ENCODE measurements at places on chromosomes 6 and 20.
A peak's percentile ranks its signal among the peaks of the same experiment; 100 is the strongest.

GRCh38 chr6:15255481-15255880 is 9.6 kb downstream of the JARID2 start:
- DNase-seq, result no peak

GRCh38 chr6:34568341-34569201 is 12.4 kb upstream of the SPDEF start:
- DNase-seq, result no peak

- no peak for DNase-seq
Measured at GRCh38 chr6:87182321-87182720, 27.0 kb downstream of the ZNF292 start.

DNA sequence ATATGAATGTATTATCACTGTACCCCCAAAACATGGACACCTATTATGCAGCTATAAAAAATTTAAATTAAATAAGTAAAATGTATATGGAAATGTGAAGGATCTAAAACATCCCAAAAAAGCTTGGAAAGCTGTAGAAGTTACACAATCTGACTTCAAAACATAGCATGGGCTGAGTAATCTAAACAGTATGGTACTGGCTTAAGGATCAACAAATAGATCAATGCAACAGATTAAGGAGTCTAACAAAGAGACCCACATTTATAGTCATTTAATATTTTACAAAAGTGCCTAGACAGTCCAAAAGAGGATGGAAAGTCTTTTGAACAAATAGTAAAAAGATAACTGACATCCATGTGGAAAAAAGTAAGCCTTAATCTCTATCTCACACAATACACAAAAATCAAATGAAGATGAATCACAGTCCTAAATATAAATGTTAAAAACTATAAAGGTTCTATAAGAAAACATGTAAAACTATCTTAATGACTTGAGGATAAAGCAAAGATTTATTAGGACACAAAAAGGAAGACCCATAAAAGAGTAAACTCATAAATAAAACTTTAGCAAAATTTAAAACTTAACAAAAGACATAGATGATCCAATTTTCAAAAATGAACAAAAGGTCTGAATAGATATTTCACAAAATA is 46.8 kb downstream of the RANBP9 start:
- DNase-seq, result peak; percentile 22

DNA sequence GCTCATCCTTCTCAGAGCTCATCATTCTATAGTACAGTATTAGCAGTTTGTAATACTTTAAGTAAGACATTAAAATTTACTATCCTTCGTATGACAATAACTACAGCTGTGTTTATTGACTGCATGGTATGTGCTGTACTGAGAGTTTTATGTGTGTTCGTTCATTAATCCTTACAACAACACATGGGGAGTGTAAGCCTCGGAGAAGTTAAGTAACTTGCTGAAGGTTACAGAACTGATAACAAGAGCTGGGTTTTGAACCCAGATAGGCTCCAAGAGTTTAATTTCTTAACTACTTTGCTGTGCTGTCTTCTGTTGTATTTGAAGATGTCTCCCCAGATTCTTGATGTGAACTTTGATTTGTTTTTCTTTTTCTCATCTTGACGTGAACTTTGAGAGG is 23.7 kb downstream of the BRPF3 start:
- no peak for DNase-seq

DNA sequence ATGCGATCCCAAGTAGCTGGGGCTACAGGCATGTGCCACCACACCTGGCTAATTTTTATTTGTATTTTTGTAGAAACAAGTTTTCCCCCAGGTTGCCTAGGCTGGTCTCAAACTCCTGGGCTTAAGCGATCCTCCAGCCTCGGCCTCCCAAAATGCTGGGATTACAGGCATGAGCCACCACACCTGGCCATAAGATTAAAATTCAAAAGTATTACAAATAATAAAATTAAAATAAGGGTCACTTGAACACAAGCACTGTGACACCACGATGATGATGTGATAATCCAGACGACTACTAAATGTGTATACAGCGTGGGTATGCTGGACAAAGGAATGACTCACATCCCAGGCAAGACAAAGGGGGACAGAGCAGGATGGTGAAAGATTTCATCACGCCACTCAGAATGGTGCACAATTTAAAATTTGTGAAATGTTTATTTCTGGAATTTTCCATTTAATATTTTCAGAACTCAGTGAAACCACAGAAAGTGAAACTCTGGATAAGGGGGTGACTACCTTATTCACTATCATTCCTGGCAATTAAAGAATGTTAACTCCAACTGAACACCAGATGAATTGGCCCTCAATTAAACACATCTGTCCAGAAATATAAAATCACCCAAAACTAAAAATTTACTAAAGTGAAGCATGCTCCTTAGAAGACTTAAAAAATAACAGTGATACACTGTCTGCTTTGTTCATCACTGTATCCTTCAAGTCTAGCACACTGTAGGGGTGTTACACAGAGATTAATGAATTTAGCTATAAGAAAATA is 13.1 kb downstream of the B4GALT5 start:
- DNase-seq, result peak; percentile 86

DNA sequence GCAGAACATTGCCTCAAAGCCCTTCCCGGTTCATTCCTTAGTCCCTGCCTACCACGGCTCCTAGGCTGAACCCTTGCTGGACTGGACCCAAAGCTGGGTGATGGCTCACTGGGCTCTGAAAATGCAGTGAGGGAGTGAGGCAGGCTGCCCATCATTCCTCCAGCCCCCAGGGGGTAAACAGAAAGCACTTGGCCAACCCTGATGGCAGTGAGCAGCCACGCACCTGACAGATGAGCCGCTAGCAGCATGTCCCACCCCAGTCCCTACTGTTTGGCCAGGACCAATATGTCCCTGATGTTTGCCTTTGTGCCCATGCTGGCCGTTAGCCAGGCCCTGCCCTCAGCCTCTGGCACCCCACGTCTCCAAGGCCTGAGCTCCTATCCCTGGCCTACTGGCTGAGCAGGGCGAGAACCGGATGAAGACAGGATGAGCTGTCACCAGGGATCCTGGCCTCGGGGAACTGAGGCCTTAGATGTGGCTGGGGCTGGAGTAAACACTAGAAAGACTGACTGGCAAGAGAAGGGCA is 19.4 kb upstream of the BAK1 start:
- DNase-seq, result no peak

DNA sequence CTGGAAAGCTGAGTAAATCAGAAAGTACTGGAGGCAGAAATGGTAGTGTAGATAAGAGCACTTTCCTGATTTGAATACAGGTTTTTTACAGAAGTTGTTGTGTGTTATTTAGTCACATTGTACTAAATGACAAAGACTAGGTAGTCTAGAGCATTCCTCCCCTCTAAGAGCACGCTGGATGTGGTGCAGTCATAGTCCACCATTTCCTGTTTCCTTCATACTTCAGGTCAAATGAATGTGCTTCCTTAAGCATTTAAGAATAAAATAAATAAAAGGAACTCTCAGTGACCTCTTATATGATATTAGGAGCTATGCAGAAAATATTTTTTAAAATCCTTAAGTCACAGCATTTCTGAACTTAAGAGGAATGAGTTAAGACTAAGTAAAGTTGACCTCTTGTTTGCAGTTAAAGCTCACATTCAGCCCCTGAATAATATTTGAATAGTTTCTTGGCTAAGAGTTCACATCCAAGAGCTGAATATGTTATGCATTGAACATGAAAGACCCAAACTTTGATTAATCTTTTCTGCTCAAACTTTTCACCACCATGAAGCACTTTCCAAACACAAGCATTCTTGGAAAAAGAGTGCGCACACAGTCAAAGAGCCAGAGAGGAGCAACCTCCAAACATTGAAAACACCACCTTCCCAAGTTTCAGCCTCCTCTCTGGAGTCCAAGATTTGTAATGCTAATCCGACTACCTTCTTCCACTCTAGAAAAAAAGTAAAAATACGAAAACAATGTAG is 53.4 kb upstream of the TMEM30A start:
- DNase-seq, result peak; percentile 60

GRCh38 chr20:24469894-24470745 is 691 bp downstream of the SYNDIG1 start:
- peak; percentile 10 for DNase-seq

DNA sequence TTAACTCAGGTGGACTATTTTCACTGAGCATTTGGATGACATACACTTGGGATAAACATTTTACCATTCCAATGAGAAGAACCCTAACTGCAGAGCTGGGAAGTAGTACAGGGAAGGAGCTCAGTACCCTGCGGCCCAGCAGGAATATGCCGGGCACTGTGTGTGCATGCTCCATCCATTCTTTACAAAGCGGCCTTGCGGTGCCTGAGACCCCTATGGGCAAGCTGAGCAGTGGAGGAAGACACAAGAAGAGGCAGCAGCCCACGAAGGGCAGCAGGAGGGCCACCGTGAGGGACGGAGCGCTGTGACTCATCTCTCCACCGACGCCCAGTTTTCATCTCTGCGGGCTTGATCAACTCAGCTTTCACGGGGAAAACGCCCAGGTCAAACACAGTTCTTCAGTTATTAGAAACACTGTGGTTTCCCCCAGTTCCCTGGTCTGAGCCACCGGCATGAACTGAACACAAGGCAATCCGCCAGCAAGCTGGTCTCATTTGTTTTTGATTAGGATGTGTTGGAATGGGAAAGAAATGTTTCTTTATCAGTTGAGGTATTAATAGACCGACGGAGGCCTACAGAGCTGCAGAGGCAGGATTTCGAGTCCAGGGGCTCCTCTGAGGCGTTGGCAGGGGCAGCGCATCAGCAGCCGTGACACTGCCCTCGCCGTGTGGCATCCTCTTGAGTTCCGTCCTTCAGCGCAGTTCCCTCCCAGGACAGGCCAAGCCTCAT is 44.9 kb downstream of the IRF4 start:
- DNase-seq, result peak; percentile 84

GRCh38 chr6:102298051-102298450 is 904.5 kb downstream of the GRIK2 start:
- DNase-seq, result no peak

DNA sequence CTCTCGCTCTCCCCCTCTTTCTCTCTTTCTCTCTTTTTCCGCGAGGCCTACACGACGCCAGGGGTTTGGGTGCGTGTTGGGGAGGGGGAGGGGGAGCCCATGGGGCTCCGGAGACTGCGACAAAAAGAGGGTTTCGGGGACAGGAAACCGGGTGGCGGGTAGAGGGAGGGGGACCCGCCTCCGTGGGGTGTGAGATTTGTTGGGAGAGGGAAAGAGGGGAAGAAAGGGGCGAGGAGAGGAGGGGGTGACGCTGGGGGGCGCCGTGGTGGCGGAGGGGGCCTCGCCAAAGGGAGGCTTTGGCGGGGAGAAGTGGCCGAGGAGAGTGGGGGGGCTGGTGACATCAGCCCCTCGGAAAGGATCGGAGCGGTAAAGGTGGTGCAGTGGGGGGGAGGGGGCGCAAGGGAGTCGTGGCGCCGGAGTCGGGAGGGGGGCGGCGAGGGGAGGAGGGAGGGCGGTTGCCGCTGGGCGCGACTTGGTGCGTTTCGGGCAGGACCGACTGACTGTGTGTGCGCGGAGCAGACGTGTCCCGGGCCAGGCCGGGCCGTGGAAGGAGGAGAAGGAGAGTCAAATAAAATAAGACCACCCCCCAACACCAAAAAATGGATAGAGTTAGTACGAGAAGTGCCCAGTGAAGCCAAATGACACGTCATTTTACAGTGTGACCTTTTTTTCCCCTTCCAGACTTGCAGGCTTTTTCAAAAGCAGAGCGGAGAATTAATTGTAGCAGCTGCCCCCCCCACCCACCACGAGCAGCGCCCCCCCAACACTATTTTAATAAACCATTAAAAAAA is 39.8 kb downstream of the GNAS start:
- DNase-seq, result peak; percentile 84

GRCh38 chr6:108673153-108673552 is 112.4 kb downstream of the FOXO3 start:
- DNase-seq, result no peak

DNA sequence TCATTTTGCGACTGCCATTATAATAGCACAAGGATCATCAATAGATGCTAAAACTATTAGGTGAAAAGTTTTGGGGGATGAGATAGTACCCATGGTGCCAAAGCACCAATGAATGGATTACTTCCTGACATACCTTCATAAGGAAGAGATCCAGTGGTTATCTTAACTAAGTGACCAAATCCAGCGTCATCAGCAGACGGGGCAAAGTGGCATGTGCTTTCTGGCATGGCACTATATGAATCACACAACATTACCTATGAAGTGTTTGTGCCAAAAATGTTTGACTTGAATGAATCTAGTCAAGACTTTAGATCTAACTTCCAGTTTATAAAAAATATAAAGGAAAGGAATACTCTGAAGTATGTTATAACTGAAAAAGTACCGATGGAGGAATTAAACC is 10.8 kb downstream of the TRIM26 start:
- DNase-seq, result no peak

DNA sequence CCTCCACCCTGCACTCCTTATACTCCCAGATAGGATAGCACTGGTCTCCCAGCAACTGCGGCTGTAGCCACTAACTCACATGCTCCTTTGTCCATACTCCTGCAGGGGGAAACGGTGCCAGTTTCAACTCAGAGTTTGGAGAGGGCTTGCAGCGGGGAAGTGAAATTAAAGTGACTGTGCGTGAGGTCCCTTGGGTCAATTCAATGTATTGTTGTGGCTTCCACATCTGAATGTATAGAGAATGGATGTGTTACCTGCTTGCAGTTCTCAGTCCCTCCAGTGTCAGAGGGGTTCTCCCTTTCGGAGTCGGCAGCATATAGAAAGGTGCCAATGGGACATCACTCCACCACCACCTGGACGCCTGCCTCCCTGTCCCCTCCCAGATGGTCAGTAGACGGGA is 93.6 kb upstream of the CNKSR3 start:
- DNase-seq, result no peak

GRCh38 chr6:122704066-122704465 is 75.5 kb upstream of the FABP7 start:
- no peak for DNase-seq

- DNase-seq, result peak; percentile 28
Measured at GRCh38 chr6:7707787-7708186, 18.1 kb upstream of the BMP6 start.

DNA sequence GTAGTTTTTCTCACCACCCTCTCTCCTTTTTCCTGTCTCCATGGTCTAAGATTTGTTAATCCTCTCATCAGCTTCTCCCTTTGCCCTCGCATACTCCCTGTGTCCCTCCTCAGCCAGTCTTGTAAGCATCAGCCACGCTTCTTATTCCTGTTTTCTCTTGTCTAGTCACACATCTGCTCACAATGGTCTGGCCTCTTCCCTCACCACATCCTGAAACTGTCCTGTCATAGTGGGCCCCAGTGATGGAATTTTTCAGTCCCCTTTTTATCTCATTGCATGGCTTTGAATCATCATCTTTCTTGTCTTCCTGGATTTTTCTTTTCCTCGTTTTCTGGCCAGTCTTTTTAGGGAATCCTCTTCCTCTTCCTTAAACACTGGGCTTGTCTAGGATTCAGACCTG is 57.2 kb downstream of the GFRA4 start:
- peak; percentile 66 for DNase-seq

GRCh38 chr20:46637020-46637419 is 14.2 kb downstream of the SLC13A3 start:
- DNase-seq, result no peak

DNA sequence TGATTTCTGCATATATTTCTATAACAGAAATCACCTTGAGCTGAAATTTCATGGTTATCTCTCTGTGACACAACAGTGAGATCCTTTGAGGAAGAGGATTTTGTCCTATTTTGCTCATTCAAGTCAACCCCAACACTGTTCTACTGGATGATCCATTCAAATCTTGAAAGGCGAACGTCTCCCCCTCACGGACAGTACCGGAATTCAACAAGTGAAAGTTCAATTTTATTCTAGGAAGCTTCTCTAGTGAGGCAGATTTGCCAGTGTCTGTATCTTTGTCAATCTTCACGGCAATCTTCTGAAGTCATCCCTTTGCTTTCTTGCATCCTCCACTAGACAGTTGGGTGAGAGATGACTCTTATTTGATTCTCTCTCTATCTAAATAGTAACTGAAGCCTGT is 91.7 kb upstream of the PDE7B start:
- peak; percentile 25 for DNase-seq

GRCh38 chr6:19699932-19700331 is 137.2 kb upstream of the ID4 start:
- DNase-seq, result no peak
